ENCODE measurements at places on chromosomes 6 and 20.

DNA sequence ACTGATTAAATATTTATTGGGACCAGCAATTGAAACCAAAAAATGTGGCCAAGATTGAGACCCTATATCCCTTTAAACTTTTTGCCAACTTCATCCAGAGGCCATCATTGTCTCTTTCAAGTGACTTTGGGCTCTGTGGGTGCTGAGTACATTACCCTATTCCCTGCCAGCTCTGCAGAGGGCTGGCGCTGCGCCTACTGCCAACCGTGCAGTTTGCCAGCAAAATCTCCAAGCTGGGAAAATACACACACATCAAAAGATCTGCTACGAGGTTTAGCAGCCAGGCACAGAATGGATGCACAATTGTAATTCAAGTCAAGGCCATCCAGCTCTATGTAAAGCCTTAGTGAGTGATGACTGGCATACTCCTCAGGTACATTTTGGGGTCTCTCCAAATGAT lies 125.0 kb downstream of the CBLN4 start:
- DNase-seq: no peak

GRCh38 chr6:133833949-133834359 lies 55.0 kb upstream of the TCF21 start:
- DNase-seq: no peak

DNA sequence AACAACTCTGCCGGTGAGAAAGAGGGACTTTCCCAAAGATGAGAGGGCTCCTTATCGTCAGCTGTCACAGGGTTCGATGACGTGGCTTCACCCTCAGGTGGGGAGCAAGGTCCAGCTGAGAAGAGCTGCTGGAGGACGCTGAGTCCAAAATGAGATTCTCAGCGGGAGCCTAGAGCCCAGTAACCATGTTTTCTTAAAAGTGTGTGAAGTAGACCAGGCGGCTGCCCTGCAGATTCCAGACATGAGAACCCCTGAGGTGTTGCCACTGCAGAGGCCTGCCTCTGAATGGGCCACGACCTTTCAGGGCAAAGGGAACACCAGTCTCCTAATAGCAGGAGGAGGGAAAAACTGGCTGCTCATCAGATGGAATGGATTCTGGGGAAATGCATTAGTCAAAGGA lies 375.1 kb downstream of the BTBD9 start:
- DNase-seq: no peak

DNA sequence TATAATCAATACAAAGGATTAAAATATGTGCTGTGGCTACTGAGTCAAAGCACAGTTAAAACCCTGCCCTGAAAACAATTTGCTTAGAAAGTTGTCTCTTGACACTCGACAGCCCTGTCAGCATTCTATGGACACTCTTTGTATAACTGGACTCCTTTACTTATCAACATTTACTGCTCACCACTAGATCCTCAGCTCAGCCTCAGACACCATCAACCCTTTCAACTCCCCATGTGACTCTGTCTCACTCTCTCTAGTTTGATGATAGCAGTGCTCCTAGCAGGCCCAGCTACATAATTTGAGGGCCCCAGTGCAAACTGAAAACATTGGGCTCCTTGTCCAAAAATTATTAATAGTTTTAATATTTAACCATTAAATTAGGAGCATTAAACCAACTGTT lies 181.8 kb downstream of the TENT5A start:
- no peak for DNase-seq

GRCh38 chr6:121619013-121619412 lies 183.6 kb downstream of the GJA1 start:
- DNase-seq: no peak

GRCh38 chr20:61191096-61191495 lies 61.0 kb upstream of the CDH4 start:
- no peak for DNase-seq
